ENCODE measurements at places on chromosomes 6 and 20.

GRCh38 chr6:138514860-138515540 lies 15.7 kb upstream of the NHSL1 start:
- DNase-seq = no peak

- DNase-seq = no peak
These were observed 10.2 kb upstream of the PEDS1 start for GRCh38 chr20:50163570-50164317.

DNA sequence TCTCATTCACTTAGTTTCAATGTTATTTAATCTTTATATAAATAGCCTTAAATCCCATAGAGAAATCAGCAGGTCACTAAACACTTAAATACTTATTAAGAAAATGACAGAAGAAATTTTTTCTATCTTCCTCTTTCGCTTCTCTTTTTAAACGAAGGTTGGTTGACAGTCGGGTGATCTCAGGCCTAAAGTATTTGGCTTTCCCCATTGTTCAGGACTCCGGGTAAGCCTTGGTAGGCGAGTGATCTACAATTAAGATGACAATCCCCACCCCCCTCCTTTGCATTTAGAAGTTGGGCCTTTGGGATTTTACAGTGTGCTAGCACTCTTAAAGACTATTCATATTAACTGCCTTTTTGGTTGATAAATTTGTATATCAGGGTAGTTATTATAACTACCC lies 19.7 kb upstream of the UTRN start:
- DNase-seq = no peak

DNA sequence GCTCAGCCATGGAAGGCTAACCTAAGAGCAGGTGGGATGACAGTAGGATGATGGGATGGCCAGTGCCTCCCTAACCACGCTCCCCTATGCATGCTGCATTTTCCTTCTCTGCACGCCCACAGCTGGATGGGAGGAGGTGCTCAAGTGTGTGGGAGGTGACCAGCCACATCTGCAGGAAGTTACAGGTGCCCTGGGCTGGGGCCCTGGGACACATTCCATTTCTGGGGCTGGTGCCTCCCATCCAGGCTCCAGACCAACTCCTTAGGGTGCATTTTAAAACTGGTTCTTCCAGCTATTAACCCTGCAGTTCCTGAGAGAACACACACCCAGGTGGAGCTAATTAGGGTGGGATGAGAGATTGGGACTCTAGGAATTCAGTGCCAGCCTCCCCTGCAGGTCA lies 135.3 kb upstream of the ARMC2 start:
- DNase-seq = no peak

DNA sequence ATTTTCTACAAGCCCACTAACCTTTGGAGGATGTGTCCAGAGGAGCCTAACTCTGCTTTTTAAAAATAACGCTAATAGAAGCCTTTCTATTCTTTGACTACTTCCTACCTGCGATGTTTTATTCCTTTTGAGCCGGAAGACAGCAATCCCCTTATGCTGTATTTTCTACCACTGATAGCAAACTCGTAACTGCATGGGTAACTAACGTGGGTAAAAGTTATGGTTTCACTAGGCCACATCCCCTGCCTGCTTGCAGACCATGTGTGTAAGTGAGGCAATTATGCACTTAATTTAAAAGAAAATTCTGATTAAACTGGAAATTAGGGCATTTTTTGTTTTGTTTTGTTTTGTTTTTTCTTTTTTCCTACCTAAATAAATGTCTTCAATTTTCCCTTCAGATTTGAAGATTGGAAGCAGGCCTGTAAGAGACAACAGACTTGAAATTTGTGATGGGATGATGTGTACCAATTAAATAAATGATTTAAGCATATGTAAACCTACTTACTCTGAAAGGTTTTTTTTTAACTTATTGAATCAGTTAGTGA lies 931 bp downstream of the UFL1 start:
- DNase-seq = no peak
